ENCODE measurements at places on chromosomes 1 and 21.

DNA sequence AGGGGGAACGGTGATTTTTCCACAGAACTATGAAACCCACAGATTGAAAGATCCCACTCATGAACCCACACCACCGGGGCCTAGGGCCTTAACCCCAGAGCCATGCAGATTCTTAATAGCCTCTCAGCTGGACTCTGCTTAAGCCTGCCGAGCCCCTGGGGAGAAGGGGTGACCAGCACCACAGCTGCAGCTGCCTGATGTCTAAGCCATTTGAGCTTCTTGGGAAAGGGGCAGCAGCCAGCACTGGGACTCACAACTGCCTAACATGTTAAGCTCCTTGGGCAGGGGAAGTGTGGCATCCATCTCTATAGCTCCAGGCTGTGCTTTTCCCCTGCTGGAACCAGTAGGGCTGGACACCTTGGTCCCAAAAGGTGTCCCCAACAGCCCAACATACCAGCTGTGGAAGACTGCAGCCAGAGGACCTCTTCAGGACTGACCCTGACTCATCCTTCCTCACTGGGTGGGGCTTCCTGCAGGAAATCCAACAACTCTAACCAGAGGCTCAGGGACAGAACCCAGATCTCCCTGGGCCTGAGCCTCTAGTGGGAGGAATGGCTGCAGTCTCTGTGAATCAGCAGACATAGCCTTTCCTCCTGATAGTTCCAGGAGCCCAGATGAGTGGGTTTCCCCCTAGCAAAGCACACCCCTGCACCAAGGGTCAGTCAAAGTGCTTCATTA, 34.6 kb upstream of the FMO3 start:
- no peak for DNase-seq

GRCh38 chr1:179030683-179031082, 5.0 kb downstream of the FAM20B start:
- no peak for DNase-seq

GRCh38 chr21:34764715-34765284, 96.0 kb downstream of the CLIC6 start:
- no peak for DNase-seq

- DNase-seq, result no peak
These were observed 9.2 kb downstream of the DEGS1 start for GRCh38 chr1:224192082-224192788.

DNA sequence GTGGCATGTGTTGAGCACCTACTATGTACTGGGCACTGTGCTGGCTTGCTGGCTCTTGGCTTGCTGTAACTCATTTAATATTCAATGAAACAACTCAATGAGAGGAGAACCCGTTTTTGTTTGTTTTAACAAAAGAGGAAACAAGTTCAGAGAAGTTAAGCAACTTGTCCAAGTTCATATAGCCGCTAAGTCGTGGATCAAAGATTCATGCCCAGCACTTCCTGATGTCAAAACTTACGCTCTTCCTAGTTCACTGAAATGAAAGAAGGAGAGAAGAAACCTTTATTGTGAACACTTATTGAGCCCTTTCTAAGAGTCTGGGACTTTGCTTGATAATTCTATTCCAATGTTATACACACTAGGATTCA, 475.9 kb downstream of the PTPRU start:
- DNase-seq, result no peak

- no peak for DNase-seq
These were observed 2.1 kb downstream of the KCNN3 start for GRCh38 chr1:154867841-154868605.

GRCh38 chr21:42191696-42192595, 27.0 kb upstream of the ABCG1 start:
- no peak for DNase-seq

DNA sequence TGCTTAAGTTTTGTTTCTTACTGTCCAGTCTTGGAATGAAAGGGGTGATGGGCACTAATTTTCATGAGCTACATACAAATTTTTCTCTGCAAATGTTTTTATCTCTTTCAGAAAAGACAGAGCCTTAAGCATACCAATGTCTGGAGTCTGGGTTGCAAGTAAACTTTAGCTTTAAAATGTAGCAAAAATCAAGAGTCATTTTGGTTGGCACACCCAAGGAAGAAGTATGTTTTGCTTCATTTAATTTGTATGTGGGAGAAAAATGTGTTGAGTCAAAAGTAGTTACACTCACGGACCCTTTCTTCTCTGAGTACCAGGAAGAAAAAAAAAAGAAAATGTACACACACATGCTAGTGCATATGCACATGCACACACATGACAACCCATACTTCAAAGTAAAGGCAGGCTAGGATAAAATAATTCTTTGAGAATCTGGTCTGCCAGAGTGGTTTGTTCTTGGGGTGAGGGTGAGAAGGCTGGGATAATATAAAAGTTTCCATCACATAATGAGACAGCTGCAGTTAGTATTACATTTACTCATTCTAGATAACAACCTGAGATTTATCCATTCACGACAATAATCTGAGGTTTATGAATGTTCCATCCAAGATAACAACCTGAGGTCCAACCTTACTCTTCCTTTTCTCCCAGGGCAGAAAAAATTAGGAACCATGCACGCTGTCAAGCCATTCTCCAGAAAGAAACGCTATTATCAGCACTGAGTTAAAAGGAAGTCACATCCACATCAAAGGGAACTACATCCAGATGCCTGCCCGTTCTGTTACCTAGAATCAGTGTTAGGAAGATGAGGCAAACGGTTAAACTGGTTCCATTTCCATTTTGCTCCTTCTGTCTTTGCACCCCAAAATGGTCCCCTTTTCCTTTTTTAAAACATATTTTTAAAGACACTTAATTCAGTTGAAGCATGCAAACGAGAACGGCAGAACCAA, 9.3 kb downstream of the DPYD start:
- no peak for DNase-seq

DNA sequence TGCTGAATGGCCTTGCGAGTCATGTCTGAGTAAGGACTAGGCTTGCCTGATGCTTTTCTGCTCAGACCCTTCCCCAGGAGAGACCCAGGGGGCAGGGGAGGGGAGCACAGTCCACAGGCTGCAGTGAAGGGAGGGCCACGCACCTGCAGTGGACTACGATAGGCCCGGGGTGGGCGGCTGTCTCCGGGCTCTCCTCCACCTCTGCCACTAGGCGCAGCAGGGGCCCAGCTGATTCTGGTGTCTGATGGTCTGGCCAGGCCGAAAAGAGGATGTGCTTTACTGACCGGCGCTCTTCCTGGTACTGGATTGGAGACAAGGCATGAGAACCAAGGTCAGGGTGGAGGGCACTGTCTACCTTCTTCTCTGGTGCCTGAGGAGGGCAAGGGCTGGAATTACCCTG, 7.9 kb upstream of the ARL8A start:
- DNase-seq, result no peak

DNA sequence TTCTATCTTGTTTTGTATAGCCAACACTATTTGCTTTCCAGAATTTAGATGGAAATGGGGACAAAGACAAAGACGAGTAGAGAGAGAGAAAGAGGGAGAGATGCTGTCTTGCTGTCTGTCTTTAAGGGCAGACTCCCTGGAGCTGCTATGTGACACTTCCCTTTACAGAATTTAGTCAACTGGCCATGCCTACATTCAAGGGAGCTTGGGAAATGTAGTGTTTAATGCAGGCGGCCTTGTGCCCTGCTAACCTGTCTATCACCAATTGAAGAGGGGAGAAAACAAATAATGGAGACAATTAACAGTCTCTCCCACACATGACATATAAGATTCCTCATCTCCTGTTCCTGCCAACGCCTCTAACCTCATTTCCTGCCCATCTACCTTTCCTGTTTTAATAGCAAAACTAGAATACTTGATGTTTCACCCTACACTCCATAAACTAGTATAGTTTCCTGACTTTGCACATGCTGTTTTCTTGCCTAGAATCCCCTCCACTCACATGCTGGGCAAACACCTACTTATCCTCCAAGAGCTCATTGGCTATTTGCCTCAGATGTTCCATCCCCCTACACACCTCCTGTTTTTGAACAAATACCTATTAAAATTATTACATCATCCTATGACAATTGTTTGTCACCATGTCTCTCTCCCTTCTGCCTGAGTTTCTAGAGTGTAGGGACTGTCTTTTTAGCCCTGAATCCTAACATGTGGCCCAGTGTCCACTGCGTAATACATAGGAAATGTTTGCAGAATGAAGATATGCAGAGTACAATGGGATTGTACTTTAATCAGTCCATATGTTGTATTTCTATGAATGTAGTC, 117.2 kb downstream of the SLC25A24 start:
- DNase-seq, result no peak

GRCh38 chr21:45169001-45169400, 94.6 kb downstream of the ADARB1 start:
- no peak for DNase-seq

GRCh38 chr1:156821801-156822200, 5.2 kb upstream of the SH2D2A start:
- no peak for DNase-seq

DNA sequence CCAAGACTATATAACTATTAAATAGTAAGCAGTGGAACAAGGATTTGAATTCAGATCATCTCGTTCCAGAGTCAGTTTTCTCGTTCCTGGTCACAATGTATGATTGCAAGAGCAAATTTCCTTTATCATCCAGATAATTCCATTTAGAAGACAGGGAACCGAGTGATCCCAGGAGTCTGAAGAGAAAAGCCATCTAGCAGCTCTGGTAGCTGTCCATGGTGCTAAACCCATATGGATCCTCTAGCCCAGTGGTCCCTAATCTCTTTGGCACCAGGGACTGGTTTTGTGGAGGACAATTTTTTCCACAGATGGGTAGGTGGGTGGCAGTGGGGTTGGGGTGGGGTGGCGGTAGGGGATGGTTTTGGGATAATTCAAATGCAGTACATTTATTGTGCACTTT, 229.4 kb downstream of the PTPRU start:
- no peak for DNase-seq

DNA sequence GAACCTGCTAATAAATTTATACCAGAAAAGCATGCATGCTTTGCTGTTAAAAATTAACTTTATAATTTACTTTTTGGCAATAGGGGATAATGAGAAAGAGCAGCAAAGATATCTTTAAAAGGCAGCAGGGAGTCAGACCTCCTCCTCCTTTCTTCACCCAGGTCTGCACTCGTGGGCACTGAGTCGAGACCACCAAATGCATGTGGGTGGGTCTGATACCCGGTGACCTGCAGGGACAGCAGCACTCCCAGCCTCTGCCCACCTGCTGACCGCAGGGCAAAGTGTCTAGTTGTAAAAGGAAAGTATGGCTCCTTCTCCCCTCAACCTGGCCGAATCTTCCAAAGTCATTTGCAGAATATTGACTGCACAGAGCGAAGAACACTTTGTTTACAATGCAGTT, 43.7 kb upstream of the KIF26B start:
- DNase-seq, result no peak

GRCh38 chr1:112418099-112418892, 22.3 kb downstream of the CTTNBP2NL start:
- DNase-seq, result no peak

DNA sequence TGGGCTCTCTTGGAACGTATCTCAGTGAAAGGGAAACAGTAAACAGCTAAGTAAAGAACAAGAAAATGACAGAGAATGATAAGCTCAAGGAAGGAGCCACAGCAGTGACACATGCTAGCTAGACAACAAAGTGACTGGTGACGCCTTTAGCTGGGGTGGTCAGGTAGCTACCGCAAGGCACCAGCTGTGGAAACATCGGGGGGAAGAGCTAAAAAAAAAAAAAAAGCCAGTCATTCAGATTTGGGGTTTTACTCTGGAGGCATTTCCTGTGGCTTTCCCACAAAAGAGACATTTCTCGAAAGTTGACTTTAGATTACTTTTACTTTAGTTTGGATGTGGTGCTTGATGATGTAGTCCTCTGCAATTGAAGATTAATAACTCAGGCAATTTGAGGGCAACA, 2.1 kb downstream of the FHAD1 start:
- DNase-seq, result peak; percentile 9

DNA sequence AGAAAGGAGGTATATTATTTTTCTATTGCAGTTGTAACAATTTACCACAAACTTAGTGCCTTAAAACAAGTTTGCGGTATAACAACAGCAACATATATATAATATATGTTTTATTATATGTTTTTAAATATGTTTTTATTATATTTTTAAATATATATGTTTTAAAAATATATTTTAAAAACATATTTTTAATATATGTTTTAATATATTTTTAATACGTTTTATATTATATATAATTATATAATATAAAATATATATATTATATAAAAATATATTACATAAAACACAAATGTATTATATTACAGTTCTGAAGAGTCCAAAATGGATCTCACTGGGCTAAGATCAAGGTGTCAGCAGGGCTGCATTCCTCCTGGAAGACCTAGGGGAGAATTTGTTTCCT, 27.5 kb upstream of the FNBP1L start:
- no peak for DNase-seq

DNA sequence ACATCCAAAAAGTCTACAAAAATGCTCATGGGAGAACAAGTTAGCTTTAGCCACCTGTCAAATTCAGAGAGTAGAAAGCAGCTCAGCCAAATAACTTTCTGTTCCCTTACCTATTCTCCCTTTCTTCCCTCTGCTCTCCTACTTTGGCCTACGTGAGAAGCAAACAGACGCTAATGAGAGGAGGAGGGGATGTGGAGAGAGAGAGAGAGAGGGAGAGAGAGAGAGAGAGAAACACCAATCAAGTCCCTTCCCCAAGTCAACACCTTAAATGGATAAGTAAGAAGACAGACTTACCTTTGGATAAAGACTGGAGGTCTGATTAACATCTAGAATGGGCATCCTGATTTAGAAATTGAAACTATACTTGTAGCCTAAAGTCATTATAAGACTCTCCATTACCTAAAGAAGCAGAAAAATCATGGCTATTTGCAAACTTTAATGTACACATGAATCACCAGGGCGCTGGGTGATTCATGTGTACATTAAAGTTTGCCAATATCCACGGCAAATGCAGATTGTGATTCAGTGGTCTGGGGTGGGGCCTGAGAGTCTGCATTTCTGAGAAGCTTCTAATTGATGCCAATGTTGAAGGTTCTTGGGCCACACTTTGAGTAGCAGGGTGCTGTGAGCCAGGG, 13.1 kb upstream of the DUSP12 start:
- no peak for DNase-seq

- DNase-seq, result no peak
These were observed 709 bp downstream of the PRELP start for GRCh38 chr1:203476216-203476814.

DNA sequence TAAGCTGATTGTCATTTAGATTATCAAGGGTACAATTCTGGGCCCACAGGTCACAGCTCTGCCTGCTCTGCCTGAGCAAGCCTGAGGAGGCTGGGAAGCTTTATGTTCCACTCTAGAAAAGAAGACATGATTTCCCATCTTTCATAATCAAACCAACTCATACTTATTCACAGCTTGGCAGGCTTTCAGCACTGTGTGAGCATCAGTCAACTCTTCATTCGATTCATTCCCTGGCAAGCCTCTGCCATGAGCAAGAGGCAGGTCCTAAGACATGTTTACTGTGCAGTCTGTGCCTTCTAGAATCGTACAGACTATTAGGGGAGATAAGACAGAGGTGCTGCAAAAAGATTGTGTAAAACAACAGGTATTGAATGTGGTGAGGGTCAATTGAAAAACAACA, 24.5 kb upstream of the KIRREL1 start:
- no peak for DNase-seq
